ENCODE measurements at places on chromosomes 1 and 21.
A peak's percentile ranks its signal among the peaks of the same experiment; 100 is the strongest.

DNA sequence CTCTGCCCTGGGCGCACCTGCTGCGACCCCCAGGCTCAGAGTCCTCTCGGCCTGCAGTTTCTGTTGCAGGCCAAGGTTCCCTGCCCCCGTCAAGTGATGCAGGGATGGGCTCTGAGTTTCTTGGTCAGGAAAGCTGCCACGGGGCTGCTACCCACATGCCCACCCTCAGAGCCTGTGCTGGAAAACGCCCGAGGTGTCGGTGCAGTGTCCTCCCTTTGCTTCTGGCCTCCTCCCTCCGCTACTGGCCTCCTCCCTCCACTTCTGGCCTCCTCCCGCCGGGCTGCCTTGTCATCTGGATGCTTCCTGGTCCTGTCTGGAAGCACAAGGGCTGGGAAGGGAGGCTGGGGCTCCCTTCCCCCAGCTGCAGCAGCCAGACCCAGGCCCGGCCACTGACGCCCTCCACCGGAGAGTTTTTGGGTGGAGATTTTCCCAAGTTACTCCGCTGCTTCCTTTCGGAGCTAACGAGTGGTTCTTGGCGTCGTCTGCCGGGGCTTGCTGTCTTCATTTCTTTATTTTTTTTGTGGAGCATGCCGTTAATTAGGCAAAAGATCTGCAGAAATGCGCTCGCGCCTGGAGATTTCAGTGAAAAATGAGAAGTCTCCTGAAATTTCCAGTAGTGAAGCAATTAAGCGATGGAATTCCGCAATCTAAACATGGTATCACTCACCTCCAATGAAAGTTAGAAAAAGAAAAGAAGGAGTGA, 17.4 kb downstream of the PRDM16 start:
- no peak for DNase-seq

- peak; percentile 87 for DNase-seq
Measured at GRCh38 chr1:31617916-31618746, 642 bp downstream of the HCRTR1 start.

GRCh38 chr1:103948526-103948925, 198.8 kb downstream of the AMY1C start:
- no peak for DNase-seq

DNA sequence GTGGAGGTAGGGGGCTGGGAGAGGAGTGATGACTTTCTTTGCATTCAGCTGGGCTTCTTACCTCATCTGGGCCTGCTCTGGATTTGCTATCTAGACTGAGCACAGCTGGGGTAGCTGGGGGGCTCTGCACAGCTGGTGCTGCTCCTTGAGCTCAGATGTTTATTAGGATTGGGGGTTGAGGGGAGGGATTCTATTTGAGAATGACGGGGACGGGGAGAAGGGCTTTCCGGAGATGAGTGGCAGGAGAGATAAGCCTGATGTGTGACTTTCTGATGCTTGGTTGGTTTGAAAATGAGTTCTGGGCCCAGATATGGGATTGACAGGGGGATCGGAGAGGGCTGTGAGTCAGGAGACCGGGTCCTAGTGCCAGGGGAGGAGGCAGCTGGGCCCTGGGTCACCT, 146.1 kb upstream of the CSF3R start:
- DNase-seq, result no peak

GRCh38 chr1:246170574-246171261, 336.4 kb downstream of the SMYD3 start:
- no peak for DNase-seq

DNA sequence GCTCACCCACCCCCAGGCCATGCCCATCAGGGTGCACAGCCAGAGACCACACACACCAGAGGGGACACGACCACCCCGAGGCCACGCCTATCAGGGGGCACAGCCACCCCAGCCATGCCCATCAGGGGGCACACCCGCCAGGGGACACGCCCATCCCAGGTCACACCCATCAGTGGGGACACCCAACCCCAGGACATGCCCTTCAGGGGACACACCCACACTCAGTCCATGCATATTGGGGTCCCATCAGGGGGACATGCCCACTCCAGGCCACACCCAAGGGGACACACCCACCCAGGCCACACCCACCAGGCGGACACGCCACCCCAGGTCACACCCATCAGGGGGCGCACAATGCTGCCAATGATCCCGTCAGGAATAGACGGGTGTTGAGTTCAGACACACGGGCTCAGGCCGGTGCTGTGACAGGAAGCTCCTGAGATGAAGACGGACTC, 20.7 kb downstream of the MCM3AP start:
- DNase-seq, result no peak

- peak; percentile 20 for DNase-seq
Measured at GRCh38 chr1:77948841-77949424, 29.9 kb downstream of the FUBP1 start.

DNA sequence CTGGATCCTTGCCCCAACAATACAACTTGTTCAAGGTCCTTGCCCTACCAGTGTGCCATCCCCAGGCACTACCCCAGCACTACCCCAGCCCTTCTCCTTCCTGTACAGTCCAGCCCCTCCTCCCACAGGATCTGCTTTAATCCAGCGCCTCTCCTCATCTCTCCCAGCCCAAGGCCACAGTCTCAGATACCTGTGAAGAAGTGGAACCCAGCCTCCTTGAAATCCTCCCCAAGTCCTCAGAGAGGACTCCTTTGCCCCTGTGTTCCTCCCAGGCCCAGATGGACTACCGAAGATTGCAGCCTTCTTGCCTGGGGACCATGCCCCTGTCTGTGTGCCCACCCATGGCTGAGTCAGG, 6.5 kb upstream of the CDC20 start:
- no peak for DNase-seq

DNA sequence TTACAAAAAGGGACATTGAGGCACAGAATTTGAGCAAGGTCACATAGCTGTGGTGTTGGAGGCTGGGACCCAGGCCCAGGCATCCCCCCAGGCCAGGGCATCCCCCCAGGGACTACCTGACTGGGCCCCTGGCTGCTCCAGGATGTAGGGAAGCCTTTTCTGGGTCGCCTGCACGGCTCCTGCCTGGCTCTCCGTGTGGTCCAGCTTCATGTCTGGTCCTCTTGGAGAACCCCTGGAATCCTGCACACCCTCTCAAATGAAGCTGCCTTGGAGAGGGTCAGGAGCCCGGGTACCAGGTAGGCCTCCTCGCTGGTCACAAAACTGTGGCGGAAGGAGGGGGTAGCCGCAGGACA, 919 bp upstream of the CELSR2 start:
- no peak for DNase-seq

DNA sequence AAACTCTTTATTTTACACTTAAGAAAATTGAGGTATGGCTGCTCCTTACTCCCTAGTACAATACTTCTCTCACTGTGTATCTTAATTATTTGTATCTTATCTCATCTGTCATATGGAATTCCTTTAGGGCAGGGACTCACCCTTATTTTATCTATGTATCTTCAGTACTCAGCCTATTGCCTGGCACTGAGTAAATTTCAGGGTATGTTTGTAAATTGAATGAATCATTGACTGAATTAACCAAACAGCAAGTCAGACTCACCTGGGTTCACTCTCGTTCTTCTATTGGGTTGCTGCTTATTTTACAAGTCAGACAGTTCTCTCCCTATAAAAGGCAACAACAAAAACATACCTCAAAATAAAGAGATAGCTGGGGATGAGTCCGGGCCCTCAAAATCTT, 63.8 kb downstream of the LAMC1 start:
- no peak for DNase-seq

DNA sequence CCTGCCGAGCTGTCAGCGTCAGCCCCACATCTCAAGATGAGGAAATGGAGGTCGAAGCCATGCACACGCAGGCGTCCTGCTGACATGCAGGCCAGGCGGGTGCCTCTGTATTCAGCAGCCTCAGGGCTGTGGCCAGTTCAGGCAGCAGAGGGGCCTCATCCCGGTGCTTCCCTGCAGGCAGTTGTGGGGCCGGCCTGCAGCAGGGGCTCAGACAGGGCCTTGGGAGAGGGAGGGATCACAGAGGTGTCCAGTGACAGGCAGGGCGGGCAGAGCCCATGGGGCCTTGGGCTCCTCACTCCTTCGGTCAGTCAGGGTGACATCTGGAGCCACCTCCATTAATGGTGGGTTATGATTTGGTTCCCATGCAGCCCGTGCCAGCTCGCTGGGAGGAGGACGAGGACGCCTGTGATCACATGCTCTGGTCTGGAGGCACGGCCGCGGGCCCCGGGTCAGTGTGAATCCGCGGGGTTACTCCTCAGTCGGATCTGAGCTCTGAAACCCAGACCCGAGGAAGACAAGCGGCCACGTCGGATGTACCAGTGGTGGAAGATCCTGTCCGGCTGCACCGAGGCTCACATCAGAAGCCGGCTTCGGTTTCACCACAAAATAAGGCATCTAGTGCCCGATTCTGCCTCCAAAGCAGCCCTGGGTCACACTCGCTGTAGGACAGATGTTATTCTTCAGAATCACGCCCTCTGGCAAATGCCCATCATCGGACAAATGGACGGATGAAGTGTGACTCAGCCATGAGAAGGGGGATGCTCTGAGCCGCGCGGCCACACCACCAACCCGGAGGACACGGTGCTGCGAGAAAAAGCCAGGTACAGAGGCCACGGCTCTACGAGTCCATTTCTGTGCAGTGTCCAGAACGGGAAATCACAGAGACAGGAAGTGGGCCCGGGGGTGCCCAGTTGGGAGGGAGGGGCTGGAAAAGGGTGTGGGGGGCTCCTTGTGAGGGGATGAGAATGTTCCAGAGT, 33.4 kb downstream of the KRTAP10-1 start:
- no peak for DNase-seq

- no peak for DNase-seq
Measured at GRCh38 chr1:100941098-100941527, 45.2 kb downstream of the SLC30A7 start.

GRCh38 chr1:114154963-114155322, 1.3 kb upstream of the SYT6 start:
- DNase-seq, result peak; percentile 31

- no peak for DNase-seq
Measured at GRCh38 chr21:32507342-32507919, 77.9 kb downstream of the TCP10L start.

- DNase-seq, result no peak
Measured at GRCh38 chr1:57198912-57199311, 224.9 kb downstream of the DAB1 start.

GRCh38 chr1:98405581-98406074, 255.9 kb upstream of the SNX7 start:
- no peak for DNase-seq

GRCh38 chr1:95534985-95535384, 301.0 kb downstream of the RWDD3 start:
- DNase-seq, result no peak

DNA sequence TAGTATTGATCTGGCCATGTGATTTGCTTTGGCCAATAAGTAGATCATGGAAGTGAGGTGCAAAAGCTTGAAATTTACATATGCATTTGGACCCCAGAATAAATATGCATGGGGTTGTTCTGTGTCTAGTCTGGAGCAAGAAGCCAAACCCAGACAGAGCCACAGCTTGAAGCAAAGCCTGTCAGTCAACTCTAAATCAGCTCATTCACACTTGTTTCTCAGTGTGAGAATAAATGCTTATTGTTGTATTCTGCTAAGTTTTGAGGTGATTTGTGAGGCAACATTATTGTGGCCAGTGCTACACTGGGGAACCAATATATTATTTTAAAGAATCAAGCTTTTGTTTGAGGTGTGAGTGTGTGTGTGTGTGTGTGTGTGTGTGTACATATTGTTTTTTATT, 12.2 kb upstream of the PGLYRP3 start:
- no peak for DNase-seq

DNA sequence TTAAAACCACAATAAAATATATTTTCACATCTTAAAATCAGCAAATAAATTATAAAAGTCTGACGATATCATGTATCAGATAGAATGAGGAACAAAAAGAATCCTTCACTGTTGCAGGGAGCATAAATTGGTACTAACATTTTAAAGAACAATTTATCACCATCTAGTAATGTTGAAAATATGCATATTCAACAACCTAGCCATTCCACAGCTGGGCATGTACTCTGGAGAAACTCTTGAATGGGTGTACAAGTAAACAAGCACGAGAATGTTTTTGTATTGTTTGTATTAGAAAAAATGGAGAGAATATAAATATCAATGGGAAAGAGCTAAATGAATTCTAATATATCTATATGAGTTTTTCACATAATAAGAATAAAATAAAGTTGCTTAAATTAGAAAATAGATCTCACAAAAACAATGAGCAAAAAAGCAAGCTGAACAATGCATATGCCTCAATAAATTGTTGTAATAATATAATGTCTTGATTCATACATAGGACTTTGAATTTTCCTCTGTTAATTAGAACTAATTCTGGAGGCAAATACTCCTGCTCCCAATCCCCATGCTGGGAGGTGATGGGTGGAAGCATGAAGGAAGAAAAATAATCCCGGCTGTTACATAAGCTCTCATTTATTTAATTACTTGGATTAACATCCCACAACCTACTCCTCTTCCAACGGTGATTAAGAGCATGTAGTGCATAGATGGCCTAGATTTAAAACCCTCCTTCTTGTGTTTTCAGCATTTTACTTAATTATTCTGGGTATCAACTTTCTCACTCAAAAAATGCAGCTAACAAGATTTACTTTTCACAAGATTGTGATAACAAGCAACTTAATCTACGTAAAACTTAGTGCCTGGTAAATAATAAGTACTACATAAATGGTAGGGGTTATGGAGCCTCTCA, 5.5 kb upstream of the FMO2 start:
- DNase-seq, result peak; percentile 5

GRCh38 chr1:8219530-8219929, 98.4 kb upstream of the SLC45A1 start:
- no peak for DNase-seq

DNA sequence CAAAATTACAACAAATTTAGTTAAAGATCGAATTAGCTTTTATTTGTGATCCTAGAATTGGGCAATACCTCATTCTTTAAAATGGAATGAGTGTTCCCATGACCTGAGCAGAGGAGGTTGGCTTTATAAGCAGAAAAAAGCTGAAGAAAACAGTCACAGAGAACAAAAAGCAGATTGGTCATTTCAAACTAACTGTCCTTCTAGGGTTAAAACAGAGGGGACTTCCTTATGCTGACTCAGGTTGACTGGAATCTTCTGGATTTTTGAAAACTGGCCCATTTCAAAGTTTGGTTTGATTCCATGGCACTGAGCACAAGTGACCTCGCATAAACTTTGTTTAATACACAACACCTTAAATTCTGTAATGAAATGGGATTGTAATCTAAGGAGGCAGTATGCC, 17.6 kb downstream of the NFASC start:
- peak; percentile 31 for DNase-seq

DNA sequence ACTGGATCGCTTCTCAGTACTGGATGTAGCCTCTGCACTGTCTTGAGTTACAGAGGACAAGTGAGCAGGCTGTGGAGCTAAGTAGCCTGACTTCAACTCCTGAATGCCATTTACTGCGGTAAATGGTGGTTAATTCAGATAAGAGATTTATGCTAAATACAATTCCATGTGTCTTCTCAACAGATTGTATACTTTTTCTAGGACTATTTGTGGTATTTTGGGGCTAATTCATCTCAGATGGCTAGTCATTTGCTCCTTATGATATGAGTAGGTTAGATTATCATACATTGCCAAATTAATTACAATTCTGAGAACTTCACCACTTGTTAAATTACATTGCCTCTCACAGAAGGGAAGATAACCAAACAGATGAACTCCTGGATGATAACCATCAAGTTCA, 90.5 kb downstream of the NTNG1 start:
- DNase-seq, result no peak

GRCh38 chr1:92968138-92969032, 7.1 kb upstream of the DIPK1A start:
- peak; percentile 31 for DNase-seq

Measured in GM03348 (cell line).